Daoy (cell line): ENCODE measurements at places on chromosomes 5 and 9.

DNA sequence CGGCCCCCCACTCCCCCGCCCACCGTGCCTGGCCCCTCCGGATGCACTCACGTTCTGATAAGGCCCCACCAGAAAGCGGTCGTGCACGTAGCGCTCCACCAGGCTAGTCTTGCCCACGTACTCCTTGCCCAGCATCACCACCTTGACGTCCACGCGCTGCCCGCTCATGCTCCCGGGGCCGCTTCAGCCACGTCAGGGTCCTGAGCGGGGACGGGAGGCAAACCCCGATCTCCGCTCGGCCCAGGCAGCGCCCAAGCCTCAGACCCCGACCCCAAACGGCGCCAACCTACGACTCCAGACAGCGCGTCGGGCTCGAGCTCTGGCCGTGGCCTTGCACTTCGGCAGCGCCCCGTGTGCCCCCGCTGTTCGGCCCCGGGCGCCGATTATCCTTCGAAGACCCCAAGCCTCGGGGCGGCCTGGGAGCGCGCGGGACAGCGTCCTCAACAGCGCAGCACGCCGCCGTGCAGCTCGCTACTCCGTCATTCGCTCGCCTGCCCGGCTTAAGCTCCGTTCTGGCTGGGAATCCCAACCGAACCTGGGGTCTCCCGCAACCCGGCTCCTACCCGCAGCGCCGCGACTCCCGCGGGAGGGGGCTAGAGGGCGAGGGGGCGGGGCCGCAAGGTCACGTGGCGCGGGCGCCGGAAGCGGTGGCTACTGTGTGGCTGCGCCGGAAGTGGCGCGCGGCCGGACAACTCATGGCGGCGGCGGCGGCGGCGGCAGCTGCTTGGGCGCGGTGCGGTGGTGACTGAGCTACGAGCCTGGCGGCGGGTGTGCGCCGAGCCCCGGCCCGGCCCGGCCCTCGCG, at the start of the genes PRELID1 and RAB24:
Gene PRELID1 (plus strand): TSS at position 679 of the 804 bp plus-strand sequence. CDS start 187 bp downstream, outside the sequence.
Gene RAB24 (minus strand): TSS at position 599 of the 804 bp plus-strand sequence. CDS start 431 bp downstream, at position 168.
- peak; percentile 94 for DNase-seq

DNA sequence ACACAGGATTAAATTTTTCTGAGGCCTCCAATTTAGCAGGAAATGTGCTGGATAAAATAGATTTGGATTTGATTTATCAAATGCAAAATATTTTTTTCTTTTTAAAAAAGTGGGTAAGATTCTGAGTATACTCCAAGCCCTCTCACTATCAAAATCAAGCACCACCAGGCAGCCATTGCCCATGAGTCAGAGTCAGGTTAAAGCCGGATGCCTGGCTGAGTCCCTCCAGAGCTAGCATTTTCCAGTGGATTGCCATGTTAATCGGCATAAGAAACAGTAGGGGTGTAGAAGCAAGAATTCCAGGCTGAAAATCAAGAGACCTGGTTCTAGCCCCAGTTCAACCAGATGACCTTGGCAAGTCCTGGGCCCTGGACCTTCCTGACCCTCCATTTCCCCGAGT, 85.3 kb downstream of the FAM114A2 start:
- DNase-seq = no peak

DNA sequence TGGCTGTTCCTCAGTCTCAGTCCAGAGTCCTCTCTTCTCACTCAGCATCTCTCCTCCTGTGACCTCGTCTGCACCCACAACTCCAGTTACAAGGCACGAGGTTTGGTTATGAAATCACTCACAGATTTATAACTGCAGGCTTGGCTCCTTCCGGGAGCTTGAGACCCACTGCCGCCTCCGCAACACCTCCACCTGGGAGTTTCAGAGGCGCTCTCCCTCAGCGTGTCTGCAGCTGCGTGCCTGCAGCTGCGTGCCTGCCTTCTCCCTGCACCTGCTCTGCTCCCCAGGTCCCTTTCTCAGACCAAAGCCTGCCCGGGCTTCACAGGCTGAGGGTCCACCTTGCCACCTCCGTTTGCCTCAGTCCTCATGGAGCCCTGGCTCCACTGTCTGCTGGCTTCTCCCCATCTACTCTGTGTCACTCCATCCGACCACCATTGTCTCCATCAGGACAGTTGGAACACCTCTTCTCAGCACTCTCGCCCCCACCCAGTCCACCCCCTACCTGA, 51.5 kb downstream of the HRH2 start:
- DNase-seq = no peak

DNA sequence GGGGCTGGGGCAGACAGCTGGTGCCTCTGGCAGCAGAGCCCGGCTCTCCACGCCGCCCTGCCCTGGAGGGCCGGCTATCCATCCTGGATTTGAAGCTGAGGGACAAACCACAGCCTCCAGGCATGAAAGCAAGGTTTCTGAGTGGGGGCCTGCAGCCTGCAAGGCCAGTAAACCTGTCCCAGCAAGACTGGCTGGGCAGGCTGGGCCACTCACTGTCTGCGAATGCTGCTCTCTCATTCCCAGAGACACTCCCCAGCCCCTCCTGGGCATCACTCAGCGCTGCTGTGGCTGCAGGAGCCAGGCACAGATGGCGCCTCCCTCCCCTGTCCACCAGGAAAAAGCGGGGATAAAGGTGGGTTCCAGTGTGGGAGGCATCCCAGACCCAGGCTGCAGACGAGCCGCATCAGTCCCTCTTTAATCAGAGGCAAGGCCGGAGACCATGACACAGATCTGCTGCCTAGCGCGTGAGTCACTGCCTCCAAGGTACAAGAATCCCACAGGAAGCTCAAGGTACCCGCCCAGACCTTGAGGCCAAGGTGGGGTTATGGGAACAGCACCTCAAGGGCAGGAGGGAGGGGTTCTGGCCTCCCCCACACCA, 118.0 kb downstream of the VAV2 start:
- peak; percentile 98 for DNase-seq

- DNase-seq = no peak
Measured at GRCh38 chr5:91420879-91421278, 37.8 kb upstream of the ARRDC3 start.

DNA sequence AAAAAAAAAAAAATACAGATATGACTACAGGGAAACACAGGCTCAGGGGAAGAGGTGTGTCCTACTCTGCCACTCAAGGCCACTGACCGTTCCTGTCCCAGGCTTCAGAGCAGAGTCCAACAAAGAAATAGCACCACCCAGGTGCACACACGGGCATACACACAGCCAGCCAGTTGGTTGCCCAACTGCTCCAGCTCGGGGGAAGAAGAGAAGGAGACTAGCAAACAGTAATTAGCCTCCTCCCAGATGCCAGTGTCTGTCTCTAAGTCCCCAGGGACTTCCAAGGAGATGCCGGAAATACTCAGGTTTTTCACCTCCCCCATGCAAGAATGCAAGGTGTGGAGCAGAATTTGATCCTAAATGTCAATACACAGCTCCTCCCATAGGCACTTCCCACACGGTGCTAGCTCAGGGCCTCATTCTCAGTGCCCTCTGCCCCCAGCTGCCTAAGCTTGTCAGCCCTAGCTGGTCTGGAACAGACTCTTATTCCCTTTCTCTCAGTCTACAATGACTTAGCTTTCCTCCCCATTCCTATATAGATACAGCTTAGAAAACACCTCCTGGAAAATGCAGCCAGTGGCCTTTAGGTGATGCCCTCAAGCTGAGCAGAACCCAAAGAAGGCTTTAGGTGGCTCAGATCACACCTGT, 1.7 kb downstream of the MYORG start:
- no peak for DNase-seq

DNA sequence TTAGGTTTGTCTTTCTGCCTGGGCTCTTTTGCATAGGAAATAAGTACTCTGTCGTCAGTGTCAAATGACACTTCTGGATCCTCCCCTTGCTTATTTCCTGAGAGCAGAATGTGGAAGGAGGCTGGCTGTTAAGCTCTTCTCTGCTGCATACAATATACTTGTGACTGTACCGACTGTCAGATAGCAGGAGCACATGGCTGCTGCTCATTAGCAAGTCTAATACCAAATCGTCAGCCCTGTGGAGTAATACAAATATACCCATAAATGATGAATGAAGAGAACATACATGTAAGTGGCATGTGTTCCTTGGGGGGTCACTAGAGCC, at the start of gene GPR151:
Gene GPR151 (minus strand): TSS at position 40 of the 325 bp plus-strand sequence. CDS start 77 bp downstream, outside the sequence.
- no peak for DNase-seq

- peak; percentile 96 for DNase-seq
Measured at GRCh38 chr5:132103332-132103951, 29.9 kb downstream of the CSF2 start.

DNA sequence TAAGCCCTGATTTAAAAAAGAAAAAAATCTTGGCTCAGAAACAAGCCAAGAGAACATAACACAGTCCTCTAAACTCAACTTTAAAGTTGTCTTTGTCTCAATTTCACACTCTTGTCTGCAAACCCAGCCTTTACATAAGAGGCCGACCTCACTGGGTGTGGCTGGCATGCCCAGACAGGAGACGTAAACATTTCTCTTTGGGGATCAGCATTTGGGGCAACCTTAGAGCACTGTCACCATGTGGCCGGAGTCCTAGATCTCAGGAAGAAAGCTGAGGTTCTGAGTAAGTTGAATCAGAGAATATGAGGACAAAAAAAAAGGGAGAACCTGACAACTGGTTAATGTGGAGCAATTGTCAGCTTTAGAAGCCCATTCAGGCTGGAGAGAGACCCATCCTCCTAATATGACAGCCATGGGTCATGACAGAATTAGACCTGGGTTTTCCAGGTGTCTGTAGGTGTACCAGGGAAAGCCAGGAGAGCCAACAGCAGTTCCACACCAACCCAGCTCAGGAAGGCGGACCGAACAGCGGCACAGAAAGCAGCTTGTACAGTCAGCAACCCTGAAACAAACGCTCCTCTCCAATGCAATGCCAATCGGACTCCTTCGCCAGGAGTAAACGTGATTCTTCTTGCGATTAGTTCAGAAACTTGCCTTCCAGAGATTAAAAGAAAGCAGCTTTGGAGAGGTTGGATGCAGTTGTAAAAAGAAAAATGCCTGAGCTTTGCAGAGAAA, 97.9 kb upstream of the MAP3K1 start:
- no peak for DNase-seq

GRCh38 chr5:80259511-80260203, 3.8 kb upstream of the SERINC5 start:
- DNase-seq = no peak

- DNase-seq = no peak
Measured at GRCh38 chr9:107597743-107598217, 108.2 kb upstream of the KLF4 start.

GRCh38 chr5:67206929-67207328, 10.3 kb upstream of the CD180 start:
- DNase-seq = peak; percentile 93
